ENCODE measurements at places on chromosomes 13 and 19.

GRCh38 chr19:33821871-33822270 is 25.2 kb downstream of the KCTD15 start:
- no peak for DNase-seq

- no peak for DNase-seq
These were observed 77.5 kb downstream of the GPC6 start for GRCh38 chr13:93304134-93304533.

GRCh38 chr19:55176076-55176475 is 4.0 kb downstream of the SYT5 start:
- DNase-seq: no peak

GRCh38 chr19:46056536-46056935 is 15.7 kb upstream of the IGFL4 start:
- no peak for DNase-seq

DNA sequence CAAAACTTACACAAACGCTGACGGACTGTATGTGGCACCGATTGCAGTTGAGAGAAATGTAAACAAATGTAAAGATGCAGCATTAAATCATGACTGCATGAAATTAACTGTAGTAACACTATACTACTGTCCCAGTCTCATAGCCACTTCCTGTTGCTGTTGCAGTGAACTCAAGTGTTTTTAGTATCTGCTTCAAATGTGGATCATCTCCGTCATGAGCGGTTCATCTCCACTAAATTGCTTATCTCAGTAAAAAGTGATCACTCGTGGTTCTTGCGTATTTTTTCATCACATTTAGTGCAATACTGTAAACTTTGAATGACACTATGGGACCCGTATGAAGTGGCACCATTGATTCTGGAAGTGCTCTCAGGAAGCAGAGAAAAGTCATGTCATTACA is 60.3 kb upstream of the RNF113B start:
- DNase-seq: no peak

DNA sequence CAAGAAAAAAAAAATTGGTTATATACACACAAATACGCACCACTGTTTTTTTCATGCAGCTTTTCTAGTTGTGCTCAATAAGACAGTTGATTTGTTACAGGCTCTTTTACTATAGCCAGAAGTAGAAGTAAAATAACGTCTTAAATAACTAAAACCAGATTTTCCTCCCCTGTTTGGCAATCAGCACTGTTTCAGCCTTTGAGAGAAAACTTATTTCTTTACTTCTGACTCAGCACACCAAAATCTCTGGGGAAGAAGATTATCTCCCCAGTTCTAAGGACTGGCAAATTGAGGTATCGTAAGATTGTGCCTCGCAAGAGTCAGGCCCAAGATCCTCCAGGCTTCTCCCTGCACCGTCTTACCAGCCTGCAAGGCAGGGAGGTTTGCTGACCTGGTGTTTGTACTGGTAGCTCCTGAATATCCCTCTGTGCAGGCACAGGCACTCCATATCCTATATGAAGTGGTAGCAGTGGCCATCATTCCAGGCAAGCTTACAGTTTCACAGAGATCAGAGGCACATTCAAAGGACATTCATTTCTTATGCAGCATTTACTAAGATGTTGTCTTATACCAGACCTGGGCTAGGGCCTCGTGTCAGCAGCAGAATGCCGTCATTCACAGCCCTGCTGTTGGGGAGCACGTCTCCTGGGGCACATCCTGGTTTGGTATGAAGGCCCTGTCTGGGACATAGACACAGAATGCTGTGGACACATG is 268.2 kb downstream of the ZNF536 start:
- DNase-seq: no peak

- DNase-seq: no peak
These were observed 10.9 kb downstream of the ZNRF4 start for GRCh38 chr19:5466072-5466471.

DNA sequence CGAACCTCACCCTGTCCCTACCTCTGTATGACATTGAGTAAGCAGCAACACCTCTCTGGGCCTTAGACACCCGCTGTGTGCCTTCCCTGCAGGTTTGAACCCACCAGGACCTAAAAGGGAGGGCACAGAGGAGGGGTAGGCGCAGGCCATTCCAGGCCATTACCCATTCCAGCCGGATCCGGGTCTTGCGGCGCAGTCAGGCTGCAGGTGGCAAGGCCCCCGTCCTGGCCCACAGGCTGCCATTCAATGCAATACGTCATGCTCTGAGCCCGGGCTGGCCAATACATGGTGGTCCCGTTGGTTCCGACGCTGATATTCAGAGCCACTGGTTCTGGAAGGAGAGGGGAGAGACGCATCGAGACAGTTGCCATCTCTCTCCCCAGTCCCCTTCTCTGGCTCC is 17.4 kb downstream of the IL12RB1 start:
- DNase-seq: no peak

GRCh38 chr19:8367327-8368001 is 3.5 kb downstream of the ANGPTL4 start:
- no peak for DNase-seq

DNA sequence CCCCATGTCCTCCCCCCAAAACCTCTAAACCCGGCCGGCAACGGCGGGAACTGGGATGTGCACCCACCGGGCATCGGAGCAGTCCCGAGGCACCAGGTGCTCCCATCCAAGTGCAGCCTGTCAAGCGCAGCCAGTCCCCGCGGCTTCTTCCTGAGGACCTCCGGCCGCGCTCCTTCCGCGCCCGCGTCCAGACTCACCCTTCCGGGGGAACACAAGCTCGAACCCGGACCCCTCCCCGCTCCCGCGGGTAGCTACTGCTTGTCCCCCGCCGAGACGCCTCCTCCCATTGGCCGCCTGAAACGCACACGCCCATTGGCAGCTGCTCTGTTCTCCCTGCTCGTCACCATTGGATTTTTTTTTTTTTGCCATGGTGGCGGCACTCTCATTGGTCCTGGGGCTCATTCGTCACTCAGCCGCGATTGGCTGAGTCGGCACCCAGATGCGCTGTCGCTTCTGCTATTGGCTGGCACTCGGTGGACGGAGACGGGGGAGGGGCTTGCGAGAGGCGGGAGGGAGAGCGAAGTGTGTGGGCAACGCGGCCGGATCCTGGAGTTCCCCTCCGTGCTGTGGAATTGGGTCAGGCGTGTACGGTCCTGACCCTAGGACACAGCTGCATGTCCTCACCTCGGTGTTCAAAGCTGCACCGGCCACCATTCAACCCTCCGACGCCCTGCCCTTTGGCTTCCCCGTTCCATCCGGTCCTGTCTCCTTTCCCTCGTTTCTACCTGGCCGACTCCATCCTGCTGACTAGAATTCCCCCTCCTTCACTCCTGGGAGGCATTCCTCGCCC is at the start of gene TYK2:
Gene TYK2, minus strand, starts transcription at position 260 of the 790 bp plus-strand sequence. CDS start 2,166 bp downstream, outside the sequence.
- DNase-seq: peak; percentile 96

DNA sequence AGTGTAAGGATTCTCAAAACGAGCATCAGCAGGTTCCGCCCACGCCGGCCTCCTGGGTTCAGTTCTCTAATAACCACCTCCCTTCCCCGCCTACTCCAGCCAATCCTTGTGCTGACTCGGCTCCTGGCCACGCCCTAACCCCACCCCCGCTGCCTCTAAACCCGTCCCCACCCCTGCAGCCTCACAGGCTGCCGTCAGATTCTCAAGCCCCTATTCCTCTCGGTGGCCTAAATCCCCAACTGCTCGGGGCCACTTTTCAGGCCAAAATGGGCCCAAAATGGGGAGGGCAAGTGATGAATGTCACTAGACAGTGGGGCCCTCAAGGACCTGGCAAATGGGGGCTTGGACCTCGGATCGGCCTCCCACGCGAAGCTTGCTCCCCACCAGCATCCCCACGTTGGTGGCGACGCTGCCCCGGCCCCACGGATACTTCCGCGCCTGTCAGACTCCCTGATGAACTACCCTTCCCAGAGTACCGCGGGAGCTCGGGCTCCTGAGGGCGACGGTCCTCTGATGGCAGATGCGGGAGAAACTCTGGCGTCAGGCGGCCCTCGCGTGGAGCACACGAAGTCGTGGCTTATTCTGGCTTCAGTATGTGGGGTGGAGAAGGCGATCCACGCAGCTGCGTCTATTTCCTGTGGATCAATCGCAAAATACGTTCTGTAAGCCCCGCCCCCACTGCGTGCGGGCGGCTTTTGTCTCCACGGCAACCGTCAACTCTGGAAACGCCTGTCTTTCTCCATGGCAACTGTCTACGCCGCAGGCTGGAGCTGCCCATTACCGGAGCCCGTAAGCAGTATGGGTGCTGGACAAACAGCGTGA is 24.8 kb downstream of the ZNF473 start:
- peak; percentile 86 for DNase-seq

GRCh38 chr19:1755467-1756171 is 2.3 kb downstream of the ONECUT3 start:
- DNase-seq: no peak

DNA sequence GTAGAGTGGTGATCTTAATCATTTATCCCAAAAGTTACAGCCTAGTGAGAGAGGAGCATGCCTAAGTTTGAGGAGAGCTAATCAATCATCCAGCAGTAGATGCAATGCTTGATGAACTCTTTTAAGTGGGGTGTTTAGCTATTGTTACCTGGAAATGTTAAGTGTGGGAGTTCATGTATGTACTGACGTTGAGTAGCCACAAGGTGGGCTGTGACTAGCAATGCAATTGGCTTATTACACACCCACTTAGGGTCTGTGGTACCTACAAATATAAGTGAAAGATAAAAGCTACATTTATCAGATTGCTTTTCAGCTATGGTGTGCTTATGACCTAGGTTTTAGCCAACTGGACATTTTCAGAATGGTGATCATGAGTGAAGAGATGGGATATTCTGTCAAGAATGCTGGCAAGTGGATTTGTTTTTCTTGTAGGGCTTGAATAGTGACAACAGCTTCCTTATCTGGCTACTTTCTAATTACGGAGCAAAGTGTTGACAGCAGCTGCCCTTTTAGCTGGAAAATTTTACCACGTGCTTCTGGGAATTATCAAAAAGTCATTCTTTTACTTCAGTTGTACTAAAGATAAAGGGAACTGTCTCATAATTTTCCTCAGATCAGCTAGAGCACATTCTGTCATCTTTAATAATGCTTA is 170.6 kb downstream of the POSTN start:
- no peak for DNase-seq

DNA sequence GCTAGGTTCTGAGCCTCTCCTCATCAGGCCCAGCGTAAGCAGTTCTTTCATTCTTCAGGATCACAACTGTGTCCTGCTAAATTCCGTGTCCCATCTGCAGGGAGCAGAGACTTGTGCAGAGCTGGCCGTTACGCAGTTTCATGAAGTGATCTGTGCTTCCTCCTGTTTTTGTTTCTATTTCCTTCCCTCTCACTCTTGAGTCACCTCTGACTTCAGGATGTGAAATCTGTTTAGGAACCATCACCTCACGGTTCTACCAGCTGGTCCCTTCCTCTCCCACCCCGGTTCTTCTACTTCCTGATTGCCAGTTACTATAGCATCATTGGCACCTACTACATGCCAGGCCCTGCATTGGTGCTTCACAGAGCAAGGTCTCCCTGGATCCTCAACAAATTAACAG is 8.5 kb downstream of the MAU2 start:
- DNase-seq: no peak

- no peak for DNase-seq
These were observed 463 bp downstream of the SUGP1 start for GRCh38 chr19:19319732-19320360.

- no peak for DNase-seq
These were observed 365.5 kb downstream of the UQCRFS1 start for GRCh38 chr19:28847468-28847867.

GRCh38 chr19:57812226-57812625 is 2.5 kb downstream of the ZNF552 start:
- DNase-seq: no peak

DNA sequence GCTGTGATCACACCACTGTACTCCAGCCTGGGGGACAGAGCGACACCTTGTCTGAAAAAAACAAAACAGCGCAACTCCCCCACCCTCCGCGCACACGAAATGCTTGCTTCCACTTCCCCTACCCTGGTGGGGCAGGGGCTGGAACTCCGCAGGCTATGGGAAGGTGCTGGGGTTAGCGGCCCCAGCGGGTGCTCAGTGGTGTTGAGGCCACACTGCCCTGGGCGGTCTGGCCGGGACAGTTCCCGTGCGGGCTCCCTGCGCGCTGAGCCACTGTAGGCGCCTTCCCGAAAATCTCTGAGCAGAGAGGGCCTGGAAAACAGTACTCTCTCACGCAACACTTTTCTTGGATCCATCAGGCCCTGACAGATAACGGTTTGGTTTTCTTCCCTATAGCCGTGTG is 1.1 kb upstream of the WTIP start:
- no peak for DNase-seq

GRCh38 chr13:94596575-94596971 is 621 bp upstream of the TGDS start:
- no peak for DNase-seq
